ENCODE measurements at places on chromosomes 5 and 9.

DNA sequence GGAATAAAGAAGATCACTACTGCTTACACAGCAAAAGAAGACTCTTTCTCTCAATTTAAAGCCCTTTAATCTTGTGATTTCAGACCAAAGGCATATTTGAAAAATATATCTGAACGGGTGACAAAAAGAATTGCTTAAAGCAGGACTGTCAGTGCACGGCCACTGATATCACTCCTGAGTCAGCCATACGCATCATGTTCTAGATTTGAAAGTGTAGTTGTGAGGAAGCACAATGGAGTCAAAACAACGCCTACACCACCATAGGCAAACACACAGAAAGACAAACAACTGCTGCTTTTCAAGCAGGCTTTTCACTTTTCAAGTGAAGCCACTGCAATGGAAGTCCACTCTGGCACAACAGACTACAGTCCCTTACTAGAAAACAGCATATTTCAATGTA is 141.7 kb downstream of the AUH start:
- DNase-seq, result no peak

DNA sequence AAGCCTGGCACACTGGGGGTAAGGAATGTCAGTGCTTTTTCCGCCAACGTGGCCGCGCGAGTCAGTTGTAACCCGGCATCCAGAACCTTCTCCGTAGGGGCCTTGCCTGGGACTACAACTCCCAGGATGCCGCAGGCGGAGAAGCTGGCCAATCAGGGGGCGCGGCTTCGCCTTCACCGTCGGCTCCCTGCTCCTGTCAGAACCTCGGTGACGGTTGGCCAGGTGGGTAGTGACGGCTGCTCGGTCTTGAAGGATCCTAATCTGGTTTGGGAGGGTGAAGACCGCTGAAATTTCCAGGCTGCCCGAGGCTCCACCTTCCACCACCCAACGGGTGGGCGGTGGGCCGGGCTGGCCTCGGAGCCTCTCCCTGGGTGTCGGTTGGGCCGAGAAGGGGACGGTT is at the start of gene C5orf58:
TSS of gene C5orf58 (plus strand) at position 200 of the 400 bp plus-strand sequence. CDS start 1,992 bp downstream, outside the sequence.
- no peak for DNase-seq

DNA sequence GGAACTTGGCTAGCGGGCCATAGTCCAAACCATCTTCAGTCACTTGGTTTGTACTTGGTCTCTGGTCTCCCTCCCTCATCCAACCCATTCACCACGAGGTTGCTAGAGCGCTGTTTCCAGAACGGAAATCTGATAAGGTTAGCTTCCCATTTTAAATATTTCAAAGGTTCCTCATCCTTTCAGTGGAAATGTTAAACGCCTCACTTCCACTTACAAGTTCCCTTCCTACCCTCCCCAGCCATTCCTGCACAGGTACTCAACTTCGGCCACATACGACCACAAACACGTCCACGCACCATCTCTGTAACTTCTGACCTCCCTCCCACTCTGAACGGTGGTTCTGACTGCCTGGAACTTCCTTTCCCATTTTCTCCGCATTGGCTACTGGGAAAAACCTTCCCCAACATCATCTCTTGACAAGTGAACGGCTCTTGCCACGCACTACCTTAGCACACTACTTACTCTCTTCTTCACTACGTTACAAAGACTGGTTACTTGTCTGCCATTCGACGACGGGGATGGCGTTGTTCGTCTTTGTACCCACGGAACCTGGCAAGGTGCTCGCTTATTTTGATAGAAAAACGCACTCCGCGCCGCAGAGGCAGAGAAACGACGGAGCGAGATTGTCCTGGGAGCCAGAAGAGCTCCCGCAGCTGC is 629 bp downstream of the CCNH start:
- DNase-seq, result peak; percentile 7

DNA sequence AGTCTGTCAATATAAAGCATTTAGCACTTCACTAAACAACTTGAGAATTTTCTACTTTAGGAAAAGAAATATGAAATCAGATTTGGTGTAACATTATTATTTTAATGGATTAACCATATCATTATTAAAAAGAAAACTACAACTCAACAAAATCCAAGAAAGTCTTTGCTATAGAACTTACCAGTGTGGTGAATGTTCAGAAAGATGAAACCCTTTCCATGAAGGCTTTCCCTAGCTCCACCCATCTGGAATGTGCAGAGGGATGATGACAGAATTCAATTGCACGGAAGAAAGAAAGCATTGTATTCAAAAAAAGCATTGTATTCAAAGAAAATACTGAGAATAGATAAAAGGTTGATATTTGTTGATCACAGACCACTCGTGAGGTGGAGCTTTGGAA is 328.6 kb upstream of the NUDT12 start:
- no peak for DNase-seq

DNA sequence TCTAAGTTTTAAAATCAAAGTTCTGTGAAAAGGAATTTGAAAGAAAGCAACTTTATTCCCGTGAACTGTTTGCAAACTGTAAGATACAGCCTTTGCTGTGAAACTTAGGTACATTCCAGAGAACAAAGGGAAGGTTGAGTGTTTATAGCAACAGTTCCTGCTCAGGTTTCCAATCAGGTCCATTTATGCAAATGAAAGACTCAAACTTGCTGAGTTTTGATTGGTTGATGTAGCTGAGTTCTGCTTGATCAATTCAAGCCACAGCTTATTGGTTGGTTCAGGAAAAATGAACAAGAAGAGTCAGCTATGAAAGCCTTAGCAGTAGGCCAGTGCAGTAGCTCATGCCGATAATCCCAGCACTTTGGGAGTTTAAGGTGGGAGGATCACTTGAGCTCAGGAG is 37.9 kb downstream of the SLC27A6 start:
- no peak for DNase-seq

- no peak for DNase-seq
Observed at GRCh38 chr5:133701871-133702270, 89.5 kb upstream of the FSTL4 start.

- DNase-seq, result no peak
Observed at GRCh38 chr5:135566422-135567400, 12.1 kb downstream of the CXCL14 start.

DNA sequence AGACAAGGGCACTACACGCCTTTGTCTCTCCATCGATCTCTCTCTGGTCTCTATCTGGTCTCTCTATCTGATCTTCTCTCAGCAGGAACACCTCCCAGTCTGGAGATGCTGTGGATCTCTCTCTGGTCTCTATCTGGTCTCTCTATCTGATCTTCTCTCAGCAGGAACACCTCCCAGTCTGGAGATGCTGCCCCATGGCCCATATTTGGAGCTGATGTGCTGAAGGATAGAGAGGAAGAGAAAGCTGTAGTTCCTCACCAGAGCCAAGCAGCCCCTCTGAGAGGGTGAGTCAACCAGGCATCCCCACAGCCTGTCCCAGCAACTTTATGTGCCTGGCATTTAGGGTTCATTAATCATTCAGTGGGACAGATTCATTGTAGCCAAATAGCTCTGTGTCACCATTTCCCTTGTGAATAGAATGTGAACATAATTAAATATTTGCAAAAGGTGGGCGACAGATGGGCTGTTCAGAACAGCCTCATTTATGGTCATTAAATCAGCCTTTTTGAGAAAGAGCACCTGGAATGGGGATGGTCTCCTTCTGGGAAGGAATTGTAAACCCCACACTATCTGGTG is 189.3 kb upstream of the MAST4 start:
- peak; percentile 15 for DNase-seq

- DNase-seq, result no peak
Observed at GRCh38 chr5:141483902-141484301, 928 bp upstream of the PCDHGC4 start.

GRCh38 chr5:166561759-166562158 is 1729.7 kb upstream of the WWC1 start:
- no peak for DNase-seq

- no peak for DNase-seq
Observed at GRCh38 chr5:88304356-88304755, 35.7 kb upstream of the TMEM161B start.

DNA sequence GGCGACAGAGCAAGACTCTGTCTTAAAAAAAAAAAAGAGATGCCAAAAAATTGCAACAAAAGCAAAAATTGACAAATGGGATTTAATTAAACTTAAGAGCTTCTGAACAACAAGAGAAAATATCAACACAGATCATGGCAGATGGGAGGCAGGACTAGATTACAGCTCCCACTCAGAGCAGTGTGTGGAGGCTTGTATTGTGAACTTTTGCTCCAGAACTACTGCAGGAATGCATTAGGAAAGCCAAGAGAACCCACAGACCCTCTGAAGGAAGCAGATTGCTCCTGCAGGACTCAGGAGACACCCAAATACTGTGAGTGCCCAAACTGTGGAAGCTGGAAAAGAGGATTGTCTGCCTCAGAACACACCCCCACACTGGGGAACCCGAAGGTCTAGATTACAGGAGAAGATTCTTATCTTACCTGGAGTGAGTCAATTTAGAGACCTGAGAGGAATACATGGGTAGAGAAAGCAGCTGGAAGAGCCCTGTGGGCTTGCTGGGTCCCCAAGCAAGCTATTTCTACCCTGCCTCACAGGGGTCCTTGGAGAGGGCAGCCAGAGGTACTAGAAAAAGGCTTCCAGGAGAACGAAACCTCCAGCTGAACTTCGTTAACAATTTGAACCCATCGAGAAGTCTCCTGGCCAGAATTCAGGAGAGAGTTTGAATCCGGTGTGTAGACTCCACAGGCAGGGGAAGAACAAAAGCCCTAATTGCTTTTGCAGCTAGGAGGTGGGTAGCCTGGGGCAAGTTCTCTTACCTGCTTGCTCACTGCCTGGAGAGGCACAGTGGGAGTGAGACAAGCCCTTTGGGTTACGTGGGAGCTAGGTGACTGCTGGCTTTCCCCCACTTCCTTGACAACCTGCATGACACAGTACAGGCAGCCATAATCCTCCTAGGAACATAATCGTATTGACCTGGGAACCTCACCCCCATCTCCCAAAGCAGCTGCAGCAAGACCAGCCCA is 593.4 kb upstream of the RGMB start:
- no peak for DNase-seq

GRCh38 chr5:80067016-80067415 is 31.9 kb downstream of the THBS4 start:
- DNase-seq, result no peak

GRCh38 chr9:95552814-95553546 is 36.2 kb upstream of the PTCH1 start:
- peak; percentile 37 for DNase-seq

DNA sequence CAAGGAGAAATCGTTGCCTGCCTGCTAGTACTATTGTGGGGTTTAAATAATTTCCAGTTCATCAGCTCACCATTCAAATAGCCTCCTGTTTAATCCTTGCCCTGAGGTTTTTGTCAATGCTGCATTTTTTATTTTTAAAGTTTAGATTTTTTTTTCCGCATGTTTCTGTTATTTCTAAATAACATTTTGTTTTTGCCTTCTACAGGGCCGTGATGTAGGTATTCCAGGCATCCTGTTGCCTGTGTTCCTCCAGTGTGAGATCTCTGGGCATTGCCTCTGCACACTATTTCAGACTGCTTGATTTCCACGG is 124.3 kb downstream of the HSD17B3 start:
- no peak for DNase-seq

DNA sequence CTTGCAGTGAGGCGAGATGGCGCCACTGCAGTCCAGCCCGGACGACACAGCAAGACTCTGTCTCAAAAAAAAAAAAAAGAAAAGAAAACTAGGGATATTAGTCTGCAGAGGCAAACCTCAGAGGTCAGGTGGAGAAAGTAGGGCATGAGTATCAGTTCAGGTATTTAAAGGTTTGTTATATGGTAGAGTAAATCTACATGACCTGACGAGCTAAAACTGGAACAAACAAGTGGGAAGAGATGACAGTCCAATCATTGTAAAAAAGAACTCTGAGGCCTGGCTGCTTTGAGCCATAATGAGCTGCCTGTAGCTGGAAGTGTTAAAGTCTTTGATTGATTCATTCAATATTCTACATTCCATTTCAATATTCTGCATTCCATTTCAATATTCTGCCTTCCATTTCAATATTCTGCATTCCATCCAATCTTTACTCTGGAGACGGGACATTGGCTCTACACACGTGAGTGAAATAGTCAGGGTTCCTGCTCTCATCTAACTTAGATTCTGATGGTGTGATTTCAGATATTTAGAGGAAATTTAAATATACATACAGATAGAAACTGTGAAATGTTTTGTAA is 28.9 kb upstream of the GRAMD2B start:
- no peak for DNase-seq

- DNase-seq, result no peak
Observed at GRCh38 chr9:744046-744712, 97.3 kb upstream of the DMRT1 start.

DNA sequence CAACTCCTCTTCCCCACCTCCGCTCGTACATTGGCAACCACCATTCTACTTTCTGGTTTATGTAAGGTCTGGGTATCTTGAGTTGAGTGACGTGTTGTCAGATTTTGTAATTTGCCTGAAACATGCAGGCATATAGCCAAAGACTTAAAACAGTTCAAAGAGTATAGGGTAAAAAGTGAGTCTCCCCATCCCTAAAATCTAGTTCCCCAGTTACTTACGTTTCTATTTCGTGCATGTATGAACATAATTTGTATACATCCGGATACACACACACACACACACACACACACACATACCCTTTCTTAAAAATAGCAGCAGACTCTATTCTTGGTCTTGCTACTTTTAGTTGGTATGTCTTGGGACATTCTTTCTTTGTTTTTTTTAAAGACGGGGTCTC is 915 bp downstream of the HSDL2 start:
- DNase-seq, result no peak

- no peak for DNase-seq
Observed at GRCh38 chr9:129665814-129666520, 520 bp downstream of the PRRX2 start.

- DNase-seq, result no peak
Observed at GRCh38 chr5:146796911-146797310, 81.6 kb downstream of the PPP2R2B start.

DNA sequence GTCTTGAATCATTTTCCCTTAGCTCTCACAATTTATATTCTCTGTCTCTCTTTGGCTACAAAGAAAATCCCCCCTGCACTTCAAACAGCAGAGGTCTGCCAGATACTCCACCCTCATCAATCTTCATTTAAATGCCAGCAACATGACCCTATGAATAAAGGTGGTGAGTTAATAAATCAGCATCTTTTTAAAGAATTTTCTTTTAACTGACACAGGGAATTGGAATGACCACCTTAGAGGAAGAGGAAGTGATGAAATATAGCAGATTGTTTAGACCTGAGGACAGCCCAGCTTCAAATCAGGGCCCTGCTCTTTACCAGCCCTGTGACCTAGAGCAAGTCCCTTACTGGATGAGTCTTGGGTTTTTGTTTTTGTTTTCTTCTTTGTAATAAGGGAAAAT is 223.1 kb upstream of the PAPPA start:
- DNase-seq, result no peak

Measured in nephron progenitor cell (in vitro differentiated cells).